ENCODE measurements at places on chromosomes 2 and 18.

- no peak for DNase-seq
Measured at GRCh38 chr2:138115666-138116065, 151.4 kb downstream of the HNMT start.

GRCh38 chr2:152730591-152731333, 12.3 kb downstream of the ARL6IP6 start:
- no peak for DNase-seq

DNA sequence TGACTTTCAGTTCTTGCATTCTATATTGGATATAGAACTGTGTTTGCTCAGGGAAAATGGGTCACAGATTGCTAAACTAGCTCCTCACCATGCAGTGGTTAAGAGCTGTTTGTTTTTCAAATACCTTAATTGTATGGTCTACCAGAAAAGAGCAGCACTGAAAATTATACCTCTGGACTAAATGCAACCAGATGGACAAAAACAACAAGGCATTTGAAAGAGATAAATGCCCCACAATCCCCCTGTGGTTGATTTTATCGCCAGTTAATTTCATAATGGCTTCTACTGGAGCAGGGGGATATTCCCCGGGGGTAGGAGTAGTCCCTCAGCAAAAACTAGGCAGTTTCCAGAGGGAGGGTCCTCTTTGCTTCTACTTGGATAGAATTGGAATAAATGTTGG, 267.9 kb upstream of the TNP1 start:
- peak; percentile 76 for DNase-seq

GRCh38 chr2:224518806-224519580, 66.2 kb downstream of the CUL3 start:
- no peak for DNase-seq

GRCh38 chr18:29218091-29218490, 1041.2 kb upstream of the CDH2 start:
- no peak for DNase-seq

GRCh38 chr2:67215214-67216055, 181.7 kb upstream of the ETAA1 start:
- peak; percentile 61 for DNase-seq

DNA sequence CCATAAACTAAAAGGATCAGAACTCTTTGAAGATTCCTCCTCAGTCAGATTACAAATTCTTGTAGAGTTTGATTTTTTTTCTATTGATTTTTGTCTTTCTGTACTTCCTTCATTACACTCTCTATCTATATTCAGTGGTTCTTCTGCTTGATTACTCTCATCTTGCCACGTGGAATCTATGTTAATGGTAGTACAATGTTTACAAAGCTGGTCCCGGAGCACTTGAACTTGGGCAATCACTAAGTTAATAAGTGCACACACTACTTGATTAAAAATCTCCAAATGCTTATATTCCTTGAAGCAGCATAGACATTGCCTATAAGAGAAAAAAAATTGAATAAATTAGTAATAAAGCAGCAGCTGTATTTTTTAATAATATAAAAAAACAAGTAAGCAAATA, 65.1 kb downstream of the USP34 start:
- no peak for DNase-seq

GRCh38 chr18:77044866-77045664, 87.5 kb downstream of the MBP start:
- no peak for DNase-seq

DNA sequence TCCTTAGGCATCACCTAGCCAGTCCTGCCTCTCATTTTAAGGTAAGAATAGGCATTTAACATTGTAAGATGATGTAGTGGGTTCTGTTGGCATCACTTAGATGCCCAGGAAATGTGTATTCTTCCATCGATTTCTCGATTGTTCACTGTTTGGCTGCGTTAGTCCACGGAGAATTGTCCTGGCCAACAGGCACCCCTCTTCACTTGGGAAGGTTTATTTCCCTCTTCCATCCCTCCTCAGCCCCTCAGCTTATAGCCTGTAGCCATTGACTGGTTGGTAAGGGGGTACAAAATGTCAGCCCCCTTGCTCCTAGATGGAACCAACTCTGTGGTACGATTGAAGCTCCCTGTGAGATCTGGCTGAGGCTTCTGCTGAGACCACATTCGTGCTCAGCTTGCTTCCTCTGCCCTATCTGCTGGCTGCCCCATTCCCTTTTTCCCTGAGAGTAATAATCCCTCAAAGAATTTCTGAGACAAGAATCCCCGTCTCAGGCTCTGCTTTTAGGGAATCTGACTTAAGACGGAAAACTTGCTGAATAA, 43.4 kb downstream of the PLEKHA3 start:
- DNase-seq = no peak

DNA sequence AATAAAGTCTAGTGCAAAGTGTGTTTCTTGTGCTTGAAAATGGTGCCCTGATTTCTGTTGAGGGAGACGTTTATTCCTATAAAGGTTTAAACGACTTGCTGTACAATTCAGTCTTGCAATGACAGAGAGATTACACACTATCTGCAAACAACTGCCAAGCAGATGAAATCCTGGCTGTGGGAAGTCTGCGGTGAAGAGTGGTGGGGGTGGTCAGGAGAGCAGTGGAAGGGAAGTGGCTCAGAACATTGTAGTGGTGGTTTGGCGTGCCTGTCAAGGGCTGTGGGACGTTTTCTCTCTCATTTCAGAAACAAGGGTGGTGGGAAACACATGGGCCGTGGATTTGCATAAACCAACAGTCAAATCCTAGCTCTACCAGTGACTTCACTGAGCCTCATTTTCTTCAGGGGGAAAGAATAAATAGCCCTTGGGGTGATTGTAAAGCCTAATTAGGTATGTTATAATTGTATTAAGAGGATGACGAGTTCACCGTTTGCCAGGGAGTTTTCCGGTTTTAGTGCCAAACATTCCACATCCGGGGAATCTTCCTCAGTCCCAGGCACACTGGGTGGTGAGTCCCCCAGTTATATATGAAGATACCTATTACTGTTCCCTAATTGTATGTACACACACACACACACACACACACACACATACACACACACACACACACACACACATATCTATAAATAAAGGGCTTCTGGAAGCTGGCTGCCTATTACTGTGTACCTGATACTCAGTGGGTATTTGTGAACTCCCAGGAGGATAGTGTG, 115.0 kb downstream of the SPTBN1 start:
- peak; percentile 13 for DNase-seq

- DNase-seq = no peak
Measured at GRCh38 chr2:230823264-230823964, 41.3 kb upstream of the ITM2C start.

- peak; percentile 88 for DNase-seq
Measured at GRCh38 chr2:44777537-44777936, 164.0 kb upstream of the SIX3 start.

DNA sequence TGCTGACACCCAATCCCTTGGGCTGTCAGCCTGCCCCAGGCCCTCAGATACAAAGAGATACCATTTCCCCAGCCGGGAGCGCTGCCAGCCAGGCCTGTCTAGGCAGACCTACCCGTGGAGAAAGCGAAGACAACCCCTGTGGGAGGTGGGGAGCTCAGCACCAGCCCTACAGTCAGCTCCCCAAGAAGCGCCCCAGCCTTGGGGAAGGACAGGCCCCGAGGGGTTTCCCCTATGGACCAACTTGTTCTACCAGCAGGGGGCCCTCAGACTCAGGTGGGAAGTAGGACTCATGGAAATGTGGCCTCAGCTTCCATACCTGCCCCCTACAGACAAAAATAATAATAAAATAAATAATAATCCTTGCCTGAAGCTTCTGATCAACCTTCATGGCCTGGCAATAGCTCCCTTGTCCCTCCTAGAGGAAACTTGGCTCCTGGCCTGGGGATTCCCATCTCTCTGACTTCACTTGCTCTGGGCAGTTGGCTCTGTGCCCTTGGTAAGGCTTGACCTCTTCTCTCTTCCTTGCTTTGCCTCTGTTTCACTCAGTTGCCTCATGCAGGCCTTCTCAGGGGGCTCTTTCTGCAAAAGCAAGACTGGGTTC, 7.0 kb downstream of the SLC35F6 start:
- no peak for DNase-seq

- DNase-seq = no peak
Measured at GRCh38 chr2:194443926-194444325, 1213.1 kb upstream of the SLC39A10 start.

- no peak for DNase-seq
Measured at GRCh38 chr2:30869988-30870387, 62.7 kb upstream of the CAPN13 start.

DNA sequence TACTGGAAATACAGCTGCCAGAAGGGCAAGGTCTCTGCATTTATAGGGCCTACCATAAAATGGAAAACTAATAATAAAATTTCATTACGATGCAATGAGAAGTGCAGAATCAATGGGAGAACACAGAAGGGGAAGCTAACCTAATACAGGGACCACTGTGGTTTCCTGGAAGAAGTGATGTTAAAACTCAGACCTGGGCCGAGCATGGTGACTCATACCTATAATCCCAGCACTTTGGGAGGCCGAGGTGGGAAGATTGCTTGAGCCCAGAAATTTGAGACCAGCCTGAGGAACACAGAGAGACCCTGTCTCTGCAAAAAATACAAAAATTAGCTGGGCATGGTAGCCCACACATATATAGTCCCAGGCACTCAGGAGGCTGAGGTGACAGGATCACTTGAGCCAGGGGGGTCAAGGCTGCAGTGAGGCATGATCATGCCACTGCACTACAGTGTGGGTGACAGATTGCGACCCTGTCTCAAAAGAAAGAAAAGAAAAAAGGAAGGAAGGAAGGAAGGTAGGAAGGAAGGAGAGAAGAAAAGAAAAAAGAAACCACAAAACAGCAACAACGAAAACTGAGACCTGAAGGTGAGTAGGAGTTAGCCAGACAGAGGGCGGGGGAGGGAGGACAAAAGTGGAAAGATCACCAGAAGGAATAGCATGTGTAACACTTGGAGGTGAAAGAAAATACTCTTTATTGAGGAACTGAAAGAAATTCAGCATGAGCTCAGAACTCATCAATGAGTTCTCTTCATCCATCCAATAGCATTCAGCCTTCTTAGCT, 58.3 kb upstream of the DTNA start:
- no peak for DNase-seq

DNA sequence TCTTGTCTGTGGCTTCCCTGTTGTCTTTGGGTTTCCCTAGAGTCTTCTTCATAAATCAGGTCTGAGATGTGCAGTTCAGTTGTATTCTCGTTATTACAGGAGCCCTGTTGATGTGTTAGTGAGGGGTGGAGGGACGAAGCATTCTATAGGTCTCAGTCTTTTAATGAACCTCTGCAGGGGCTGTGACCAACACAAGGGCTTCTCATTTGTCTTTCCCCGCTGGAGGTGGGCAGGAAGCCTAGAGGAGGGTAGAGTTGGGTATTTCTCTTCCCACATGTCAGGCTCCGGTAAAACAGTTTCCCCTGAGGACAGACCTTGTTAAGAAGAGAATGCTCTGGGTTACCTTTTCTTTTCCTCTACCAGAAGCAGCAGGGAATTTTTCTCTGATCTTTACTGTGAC, 31.2 kb downstream of the PROC start:
- no peak for DNase-seq

DNA sequence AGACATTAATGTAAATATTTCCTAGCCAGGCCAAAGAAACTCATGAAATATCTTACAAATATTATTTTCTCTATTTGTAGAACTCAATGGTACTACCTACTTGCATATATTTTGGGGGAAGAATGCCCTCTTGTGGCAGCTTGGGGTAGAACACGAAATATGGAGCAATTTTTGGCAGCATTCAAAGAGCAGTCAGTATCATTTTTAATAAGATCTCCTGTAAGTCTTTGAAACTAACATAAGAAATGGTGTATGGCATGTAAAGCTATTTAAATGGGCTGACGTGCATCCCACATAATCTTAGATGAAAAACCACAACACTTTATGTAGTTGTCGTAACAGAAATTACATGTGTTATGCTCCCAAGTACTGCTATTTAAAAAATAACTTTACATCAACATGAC, 62.3 kb upstream of the CCDC195 start:
- peak; percentile 28 for DNase-seq

DNA sequence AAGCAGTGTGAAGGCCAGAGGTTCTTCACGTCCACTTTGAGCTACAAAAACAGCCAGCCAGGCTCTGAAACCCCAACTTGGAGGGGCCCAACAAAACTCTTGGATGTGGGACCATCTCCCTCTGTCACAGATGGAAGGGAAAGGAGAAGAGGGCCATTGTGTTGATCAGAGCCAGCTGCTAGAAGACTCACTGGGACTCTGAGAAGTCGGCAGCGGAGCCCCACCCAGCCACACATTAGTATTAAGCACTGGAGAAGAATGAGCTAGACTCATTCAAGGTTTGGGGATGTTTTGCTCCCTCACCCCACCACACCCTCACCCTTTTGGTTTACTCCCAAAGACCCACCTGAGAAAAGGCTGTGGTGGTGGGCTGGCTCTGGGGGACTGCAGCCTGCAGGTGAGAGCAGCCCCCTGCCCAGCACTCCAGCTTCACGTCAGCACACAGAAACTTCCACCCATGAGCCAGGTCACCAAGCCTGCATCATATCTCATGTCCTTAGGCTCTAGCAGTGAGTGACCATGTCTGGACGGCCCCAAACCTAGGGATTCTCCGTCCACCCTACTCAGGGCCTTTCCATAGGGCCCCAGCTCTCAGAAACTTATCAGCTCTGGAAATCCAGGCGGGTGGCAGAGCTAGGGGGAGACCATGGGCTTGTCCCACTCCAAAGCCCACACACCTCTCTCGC, 12.6 kb downstream of the TEX51 start:
- DNase-seq = no peak

GRCh38 chr2:32242331-32242730, 22.4 kb downstream of the NLRC4 start:
- no peak for DNase-seq

DNA sequence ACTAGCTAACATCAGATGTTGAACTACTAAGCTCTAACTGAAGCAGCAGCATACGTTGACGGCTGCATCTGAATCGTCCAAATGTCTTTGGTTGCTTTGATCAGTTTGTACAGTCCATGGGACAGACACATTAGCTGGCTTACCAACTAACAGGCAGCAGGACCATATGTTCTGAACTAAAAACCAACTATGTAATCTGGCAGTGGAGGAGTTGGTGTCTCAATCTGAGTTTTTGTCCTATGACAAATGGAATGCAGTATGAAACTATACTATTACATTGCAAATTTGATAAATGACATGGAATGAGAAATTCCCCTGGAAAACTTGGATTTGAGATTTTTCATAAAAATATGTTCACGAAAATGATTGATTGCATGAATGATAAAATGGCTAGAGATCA, 79.5 kb downstream of the EPHA4 start:
- no peak for DNase-seq

GRCh38 chr2:71066856-71067255, 1.6 kb upstream of the NAGK start:
- no peak for DNase-seq

DNA sequence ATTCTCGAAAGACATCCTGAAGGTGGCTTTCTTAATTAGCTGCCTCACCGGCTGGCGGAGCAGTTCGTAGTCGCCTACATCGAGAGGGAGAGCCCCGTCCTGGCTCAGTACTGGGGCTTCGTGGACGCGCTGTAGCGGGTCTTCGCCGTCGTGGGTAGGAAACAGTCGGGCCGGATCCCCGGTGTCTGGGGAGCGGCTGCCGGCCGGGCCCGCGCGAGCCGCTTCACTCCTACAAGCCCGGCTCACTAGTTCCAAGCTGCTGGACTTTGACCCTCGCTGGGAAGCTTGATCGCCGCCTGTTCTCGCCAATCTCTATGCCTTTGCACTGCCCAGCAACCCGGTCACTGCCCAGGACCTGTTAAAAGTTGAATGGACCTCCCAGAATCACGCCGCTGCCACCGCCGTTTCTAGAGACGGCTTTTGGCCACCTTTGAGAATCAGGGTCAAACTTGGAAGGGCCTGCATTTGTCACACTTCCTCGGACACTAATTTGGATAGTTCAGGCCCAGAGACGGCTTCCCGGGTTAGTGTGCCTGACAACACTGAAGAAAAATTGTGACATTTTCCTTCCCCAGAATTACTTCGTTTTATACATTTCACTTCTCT, 41.4 kb upstream of the AKAIN1 start:
- DNase-seq = no peak

GRCh38 chr2:222577341-222577740, 78.6 kb downstream of the FARSB start:
- no peak for DNase-seq
